ENCODE measurements at places on chromosomes 12 and 14.

DNA sequence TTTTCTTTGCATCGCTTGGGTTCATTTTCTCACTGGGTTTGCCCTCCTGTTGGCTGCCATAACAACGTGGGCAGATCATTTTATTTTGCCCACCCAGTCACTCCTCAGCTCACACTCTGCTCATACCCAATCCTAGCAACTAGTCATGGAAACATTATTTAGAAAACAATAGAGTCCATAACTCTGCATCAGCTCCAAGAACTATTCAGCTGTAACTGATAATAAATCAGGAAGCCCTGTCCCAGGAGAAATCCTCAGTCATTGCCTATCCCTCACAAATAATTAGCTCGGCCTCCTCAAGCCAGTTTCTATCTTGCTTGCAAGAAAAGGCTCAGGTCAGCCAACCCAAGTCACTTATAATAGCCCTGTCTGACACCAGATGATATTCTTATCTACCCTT, 43.2 kb downstream of the RTN1 start:
- DNase-seq = no peak

GRCh38 chr14:47332939-47333338, 342.5 kb downstream of the MDGA2 start:
- DNase-seq = no peak

DNA sequence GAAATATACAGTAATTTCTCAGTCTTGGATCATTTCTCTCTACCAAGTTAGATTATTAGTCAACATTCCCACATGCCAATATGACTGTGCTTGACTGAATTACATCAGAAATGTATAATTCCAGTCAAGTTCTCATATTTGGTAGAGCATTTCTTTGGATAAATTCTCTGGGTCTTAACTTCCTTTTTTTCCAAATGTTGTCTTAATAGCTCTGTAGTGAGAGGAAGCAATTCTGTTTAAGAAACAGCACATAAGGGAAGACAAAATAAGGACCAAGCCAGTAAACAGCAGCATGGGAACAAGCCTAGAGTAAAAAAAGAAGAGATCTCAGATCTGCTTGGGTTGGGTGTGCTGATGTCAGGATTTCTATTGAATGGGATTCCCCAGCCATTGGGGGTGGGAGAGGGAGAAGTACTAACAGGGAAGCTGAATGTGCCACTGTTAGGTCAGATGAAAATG, 14.2 kb upstream of the DYRK2 start:
- DNase-seq = no peak

DNA sequence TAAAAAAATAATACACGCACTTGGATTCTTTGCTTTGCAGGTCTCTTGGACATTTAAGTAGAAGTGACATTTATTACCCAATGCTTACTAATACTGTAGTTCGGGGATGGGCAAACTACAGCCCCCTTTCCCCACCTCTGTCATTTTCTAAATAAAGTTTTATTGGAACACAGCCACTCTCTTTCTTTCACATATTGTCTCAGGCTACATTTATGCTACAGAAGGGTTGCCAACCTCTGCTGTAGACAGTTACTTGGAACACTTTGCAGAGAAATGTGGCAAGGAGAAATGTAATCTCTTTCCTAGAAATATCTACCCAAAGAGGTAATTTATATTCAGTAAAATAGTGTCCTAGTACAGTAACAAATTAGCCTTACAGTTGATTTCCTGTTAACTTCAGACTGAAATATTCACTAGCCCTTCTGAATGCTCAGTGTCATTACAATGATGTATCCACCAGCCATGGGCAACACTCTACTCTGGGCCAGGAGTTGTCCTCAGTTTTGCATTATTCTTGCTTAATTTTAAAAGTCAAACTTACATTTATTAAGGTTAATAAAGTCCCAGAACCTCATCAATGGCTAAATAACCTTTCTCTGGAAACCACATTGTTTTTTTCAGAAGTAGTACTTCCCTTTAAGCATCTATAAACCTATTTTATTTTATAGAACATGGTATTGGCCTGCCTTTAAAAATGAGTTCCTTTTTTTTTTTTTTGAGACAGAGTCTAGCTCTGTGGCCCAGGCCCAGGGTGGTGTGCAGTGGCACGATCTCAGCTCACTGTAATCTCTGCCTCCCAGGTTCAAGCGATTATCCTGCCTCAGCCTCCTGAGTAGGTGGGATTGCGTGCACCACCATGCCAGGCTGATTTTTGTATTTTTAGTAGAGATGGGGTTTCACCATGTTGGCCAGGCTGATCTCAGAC, 269.6 kb upstream of the AMIGO2 start:
- peak; percentile 14 for DNase-seq

- no peak for DNase-seq
Measured at GRCh38 chr14:103372552-103373304, 12.5 kb upstream of the MARK3 start.

DNA sequence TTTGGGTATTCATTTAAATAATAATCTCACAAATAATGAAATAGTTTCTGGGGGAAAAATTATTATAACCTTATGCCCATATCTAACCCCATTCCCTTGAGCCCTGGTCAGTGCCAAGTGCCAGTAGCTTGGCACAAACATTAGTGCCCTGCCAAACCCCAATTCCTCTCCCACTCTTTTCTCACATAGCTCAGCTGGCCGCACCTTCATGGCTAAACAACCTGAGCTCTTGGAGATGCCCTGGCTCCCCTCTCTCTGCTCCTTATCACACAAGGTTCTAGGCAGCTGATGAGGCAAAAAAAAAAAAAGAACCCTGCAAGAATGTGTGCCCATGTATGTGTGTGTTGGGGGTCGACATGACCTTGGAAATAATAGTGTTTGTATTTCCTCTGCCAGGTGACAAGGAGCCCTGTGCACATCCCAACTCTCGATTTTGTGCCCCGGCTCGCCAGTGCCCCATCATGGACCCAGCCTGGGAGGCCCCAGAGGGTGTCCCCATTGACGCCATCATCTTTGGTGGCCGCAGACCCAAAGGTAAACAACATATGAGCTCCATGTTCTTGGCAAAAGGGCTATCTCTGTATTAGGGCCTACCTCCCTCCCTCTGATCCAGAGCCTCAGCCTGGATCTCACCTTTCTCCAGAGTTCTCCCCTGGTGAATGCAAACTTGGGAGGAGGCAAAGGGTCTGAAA, 8.4 kb downstream of the PCK2 start:
- no peak for DNase-seq

DNA sequence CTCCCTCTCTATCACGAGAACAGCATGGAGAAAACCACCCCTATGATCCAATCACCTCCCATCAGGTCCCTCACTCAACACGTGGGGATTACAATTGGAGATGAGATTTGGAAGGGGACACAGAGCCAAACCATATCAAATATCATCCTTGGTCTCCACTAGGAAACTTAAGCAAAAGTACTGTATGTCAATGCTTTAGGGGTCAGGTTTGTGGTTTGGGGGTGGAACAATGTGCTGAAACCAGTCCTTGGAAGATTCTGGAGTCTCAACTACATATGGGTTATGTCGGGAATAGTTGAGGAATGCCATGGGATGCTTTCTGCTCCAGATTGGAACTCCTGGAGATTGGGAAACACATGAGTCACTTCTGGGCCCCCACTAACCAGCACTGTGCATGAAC, 48.3 kb upstream of the CCDC63 start:
- DNase-seq = no peak

DNA sequence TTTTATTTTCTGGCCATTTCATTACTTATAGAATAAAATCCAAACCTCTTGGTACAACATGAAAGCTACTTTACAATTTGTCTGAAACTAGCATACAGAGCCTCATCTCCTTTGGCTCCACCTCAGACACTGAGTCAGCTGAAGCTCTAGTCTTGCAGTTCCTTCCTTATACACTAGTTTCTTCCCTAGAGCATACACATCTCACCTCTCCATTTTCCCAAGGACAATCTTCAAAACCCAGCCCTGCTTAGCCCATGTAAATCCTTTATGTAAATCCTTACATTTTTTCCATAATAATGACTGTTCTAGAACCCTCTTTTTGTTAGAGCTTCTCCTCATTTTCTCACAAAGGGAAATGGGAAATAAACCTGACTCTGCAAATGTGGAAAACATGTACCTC, 463.4 kb downstream of the SLC16A7 start:
- no peak for DNase-seq

GRCh38 chr14:22410497-22410896, 178.5 kb downstream of the DAD1 start:
- no peak for DNase-seq

GRCh38 chr12:130101370-130101769, 60.9 kb upstream of the FZD10 start:
- no peak for DNase-seq

- no peak for DNase-seq
Measured at GRCh38 chr12:55659486-55660385, 23.0 kb downstream of the OR10P1 start.

Measured in stimulated activated CD4-positive, alpha-beta T cell treated with anti-CD3 and anti-CD28 coated beads, Interleukin-12 subunit alpha, Interleukin-12 subunit beta, amount 100 ng/mL, for 48 hours (primary cell).